Urinary bladder (tissue), 4 donors: ENCODE measurements at places on chromosomes 3 and 15. TPM values are rescaled to one million over a fixed set of nuclear protein-coding genes. Genes with fewer than 3 reads are reported as not detected.

DNA sequence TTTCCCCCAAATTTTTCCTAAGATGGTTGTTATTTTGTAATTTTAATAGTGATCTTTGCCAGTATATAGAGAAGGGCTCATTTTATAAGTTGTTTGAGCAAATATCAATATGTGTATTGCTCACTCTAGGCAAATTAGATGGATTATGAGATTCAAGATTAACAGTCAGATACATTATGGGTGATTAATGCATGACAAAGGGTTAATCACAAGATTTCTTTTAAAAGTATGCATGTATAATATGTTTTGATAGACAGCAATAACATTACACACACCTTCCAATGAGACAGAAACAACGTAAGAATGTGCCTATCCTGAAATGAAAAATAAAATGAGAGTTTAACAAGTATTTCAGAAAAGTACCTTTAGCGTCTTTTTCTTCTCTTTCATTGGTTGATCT, 547.6 kb upstream of the AGTR1 start:
- DNase-seq, result no peak

- no peak for DNase-seq
These were observed 48.3 kb downstream of the SERP1 start for GRCh38 chr3:150497956-150498355.

The MST1R gene
- 6.8 TPM for polyA plus RNA-seq

The NPAP1 gene
- polyA plus RNA-seq, result 0.03 TPM

- DNase-seq, result no peak
These were observed 806.6 kb downstream of the SQOR start for GRCh38 chr15:46441294-46442062.

GRCh38 chr15:31062310-31062847, 39.1 kb downstream of the TRPM1 start:
- DNase-seq, result no peak

DNA sequence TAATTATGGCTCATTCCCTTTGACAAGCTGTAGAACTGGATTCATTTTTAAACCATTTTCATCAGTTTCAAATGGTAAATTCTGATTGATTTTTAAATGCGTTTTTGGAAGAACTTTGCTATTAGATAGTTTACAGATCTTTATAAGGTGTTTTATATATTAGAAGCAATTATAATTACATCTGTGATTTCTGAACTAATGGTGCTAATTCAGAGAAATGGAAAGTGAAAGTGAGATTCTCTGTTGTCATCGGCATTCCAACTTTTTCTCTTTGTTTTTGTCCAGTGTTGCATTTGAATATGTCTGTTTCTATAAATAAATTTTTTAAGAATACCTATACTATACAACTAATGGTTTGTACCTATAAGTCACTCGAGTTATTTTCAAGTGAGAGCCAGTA, 62.7 kb downstream of the PXYLP1 start:
- DNase-seq, result no peak

The KLHL40 gene
- polyA plus RNA-seq, result 0.06 TPM

The CLEC3B gene
- 219 TPM for polyA plus RNA-seq

The PYGO1 gene
- polyA plus RNA-seq, result 4.9 TPM

DNA sequence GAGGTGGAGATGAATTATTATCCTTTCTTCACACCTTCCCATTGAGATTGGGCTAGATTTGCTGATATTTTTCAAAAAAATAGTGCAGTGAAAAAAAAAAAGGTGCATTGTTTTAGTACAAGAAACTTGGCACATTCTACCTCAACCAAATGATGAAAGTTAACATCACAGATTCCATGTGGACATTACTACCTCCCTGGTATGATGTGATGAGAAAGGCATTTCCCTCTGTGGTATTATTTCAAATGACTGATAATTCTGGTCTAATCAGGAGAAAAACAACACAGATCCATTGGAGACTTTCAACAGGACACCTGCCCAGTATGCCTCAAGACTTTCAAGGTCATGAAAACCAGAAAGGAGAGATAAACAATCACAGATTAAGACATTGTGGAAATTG, 313.4 kb downstream of the BCHE start:
- DNase-seq, result no peak

DNA sequence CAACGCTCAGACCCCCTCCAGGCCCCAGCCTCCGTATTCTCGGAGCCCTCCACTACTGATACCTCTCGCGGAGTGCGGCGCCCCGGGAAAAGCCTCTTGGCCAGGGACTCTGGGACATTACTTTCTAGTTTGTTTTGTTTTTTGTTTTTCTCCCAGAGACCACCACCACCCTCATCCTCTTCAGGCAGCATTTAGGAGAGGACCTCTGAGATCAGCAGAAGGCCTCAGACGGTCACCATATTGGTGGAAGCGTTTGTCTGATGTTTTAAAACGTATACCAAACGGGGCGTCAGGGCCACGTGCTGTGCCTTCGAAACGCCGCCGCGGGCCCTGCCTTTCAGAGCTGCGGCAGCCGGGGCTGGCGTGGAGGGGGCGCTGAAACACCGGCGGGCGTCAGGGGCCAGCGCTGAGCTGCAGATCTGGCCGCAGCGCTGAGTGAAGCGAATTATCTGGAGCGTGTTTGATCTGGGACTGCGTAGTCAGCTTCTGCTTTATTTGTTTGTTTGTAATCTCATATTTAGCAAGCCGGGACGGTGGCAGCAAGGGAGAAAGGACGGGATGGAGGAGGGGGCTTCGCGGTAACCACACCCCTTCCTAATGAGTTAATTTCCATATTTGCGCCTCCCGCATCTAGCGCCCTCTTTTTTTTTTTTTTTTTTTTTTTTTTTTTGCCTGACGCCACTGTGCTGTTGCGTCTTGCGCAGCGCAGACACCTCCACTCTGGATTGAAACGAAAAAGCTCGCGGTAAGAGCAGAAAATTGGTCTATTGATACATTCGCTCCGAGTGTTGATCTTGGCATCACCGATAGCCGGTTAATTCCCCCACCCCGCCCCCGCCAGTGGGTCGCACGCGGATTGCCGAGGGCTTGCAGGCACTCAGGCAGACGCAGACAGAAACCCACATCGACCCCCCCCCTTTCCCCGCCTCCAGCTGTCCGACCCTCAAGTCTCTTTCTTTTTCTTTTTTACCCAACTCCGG, 14.9 kb downstream of the SOX2 start:
- no peak for DNase-seq

The SNX4 gene
- 24.1 TPM for polyA plus RNA-seq

The CAND2 gene
- polyA plus RNA-seq, result 10.8 TPM

DNA sequence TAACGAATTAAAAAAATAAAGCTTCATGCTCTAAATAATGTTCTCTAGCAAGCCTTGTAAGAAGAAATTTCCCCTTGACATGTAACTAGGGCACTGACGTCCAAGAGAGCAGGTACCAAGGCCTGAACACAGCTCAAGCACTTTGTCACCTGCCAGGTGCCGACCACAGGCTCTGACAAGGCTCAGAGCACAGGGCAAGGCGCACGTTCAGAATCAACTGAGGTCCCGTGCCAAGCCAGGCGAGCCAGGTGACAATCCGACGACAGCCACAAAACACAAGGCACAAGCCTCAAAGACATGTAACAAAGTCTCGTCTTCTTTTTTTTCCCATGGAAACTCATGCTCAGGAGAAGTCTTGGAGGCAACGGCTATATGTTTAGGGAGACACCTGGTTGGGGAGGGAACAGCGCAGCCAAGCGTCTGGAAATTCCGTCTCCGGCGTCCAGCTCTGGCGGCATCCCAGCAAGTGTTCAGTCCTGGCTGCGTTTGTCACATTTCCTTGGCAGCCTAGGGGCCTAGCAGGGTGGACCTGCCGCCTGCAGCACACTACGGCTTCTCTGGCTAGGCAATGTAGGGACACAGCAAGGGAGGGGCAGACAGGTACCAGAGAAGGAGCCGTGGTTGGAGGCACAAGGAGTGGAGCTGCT, 76.7 kb downstream of the ADAMTS17 start:
- no peak for DNase-seq

DNA sequence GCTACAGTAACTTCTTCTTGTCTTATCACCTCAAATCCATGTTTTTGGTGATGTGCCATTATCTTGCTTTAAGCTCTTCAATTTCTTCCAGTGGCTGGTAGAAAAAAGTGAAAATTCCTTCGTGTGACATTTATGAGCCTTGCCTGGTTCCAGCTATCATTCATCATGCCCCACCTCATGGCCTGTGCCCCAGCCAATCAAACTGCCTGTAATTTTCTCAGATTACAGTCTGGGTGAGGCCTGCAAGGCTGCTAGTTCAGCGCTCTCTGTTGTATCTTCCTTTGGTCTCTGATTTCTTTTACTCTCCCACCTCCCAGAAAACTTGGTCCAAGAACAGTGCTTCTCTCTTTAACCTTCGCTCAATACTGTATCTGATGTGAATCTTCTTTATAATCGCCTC, 249.3 kb upstream of the ZNF717 start:
- DNase-seq, result no peak

The HTR3E gene
- not detected for polyA plus RNA-seq

GRCh38 chr15:79467865-79468586, 35.9 kb downstream of the MINAR1 start:
- DNase-seq, result no peak

DNA sequence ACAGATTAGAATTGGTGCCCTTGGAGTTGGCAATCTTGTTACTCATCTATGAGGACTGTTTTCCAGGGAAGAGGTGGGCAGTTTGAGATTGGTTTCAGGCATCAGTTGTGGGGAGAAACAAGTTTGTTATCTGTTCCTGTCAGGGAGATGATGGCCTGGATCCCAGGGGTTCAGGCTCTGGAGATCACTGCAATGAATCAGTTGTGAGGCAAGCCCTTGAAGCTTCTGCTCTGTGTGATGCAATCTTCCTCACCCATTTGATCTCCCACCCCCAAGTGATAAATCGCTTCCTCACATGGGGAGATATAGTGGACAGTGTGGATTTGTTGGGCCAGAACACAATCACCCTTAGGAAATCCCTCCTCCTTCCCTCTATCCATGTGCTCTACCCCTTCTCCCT, 276.6 kb upstream of the LRTM1 start:
- DNase-seq, result no peak

DNA sequence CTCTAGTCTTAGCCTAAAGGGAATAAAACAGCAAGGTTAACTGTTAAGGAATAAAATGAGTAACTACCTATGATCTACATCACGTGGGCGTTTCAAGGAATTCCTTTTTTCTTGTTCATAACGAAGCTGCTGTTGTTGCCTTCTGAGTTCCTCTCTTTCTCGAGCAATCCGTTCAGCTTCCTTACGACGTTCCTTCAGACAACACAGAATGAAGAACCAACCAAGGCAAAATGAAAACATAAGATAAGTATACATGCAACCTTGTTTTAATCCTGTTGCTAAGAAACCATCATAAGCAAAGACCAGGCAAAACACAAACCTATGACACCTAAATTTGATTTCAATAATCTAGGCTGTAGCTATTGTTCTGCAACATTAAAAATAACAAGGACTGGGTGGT, 44.1 kb downstream of the SLTM start:
- no peak for DNase-seq

- DNase-seq, result no peak
These were observed 156.1 kb downstream of the STXBP5L start for GRCh38 chr3:121064121-121064520.

GRCh38 chr3:150504483-150504882, 41.8 kb downstream of the SERP1 start:
- no peak for DNase-seq

GRCh38 chr3:139111392-139112229, 66.9 kb upstream of the PRR23C start:
- DNase-seq, result no peak
